ENCODE measurements at places on chromosomes 6 and 20.

- DNase-seq = no peak
Observed at GRCh38 chr6:48889429-48889828, 573.6 kb downstream of the MMUT start.

DNA sequence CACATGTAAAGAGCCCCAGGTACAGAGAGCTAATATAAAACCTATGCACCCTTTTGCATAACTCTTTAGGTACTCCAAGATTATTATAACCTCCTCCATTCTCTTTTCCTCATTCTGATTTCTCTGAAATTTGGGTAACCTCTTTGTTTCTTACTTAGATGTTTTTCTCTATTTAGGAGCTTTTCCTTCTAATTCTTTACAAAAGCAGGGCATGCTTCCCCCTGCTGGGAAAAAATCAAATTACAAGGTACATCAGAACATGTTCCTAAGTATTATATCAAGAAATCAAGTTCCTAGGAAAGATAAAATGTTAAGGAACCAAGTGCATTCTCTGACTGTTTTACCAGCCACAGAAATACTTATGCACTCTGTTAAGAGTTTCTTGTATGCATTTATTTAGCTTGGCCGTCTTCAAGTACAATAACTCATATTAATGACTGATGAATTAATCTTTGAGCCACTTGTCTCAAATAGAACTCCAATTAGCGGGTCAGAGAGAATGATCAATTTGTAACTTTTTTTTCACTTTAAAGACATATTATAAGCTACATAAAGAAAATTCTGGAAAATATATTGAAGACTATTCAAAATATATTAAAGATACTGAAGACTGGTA, 2.1 kb downstream of the KHDRBS2 start:
- no peak for DNase-seq

GRCh38 chr20:46438156-46438750, 31.8 kb upstream of the ELMO2 start:
- peak; percentile 40 for DNase-seq

DNA sequence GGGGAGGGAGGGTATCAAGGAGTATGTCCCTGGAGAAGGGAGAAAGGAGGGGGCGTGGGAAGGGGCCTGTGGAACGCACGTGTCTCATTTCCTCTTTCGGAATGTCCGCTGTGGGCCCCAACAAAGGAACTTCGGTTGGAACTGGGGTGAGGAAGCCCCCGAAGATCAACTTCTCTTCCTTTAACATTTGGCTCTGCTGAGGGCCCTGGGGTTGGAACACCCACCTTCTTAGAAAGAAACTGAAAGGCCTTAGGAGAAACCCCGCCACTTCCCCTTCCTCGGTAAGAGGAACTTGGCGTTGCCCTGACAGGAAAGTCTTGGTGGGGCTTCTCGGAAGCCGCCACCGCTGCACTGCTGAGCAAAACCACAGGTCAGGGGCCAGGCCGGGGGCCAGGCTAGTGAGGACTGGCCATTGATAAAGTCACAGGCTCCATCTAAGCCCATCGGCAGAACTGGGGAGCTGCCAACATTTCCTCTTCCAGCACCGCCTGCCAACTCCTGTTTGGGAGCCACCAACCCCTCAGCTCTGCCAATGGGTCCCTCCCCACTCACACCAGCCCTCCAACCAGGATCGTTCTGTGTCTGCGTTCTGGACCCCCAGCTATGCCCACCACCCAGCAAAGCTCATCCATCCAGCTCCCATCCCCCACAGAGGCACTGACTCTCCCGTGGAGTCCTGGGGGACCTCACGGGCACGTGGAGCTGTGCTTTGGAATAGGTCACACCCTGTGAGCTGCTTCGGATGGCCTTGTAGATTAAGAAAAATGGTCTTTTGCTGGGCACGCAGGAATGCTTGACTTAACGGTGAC, 44.8 kb downstream of the FGD2 start:
- no peak for DNase-seq

GRCh38 chr20:43689165-43689564, 22.3 kb downstream of the MYBL2 start:
- DNase-seq = no peak

DNA sequence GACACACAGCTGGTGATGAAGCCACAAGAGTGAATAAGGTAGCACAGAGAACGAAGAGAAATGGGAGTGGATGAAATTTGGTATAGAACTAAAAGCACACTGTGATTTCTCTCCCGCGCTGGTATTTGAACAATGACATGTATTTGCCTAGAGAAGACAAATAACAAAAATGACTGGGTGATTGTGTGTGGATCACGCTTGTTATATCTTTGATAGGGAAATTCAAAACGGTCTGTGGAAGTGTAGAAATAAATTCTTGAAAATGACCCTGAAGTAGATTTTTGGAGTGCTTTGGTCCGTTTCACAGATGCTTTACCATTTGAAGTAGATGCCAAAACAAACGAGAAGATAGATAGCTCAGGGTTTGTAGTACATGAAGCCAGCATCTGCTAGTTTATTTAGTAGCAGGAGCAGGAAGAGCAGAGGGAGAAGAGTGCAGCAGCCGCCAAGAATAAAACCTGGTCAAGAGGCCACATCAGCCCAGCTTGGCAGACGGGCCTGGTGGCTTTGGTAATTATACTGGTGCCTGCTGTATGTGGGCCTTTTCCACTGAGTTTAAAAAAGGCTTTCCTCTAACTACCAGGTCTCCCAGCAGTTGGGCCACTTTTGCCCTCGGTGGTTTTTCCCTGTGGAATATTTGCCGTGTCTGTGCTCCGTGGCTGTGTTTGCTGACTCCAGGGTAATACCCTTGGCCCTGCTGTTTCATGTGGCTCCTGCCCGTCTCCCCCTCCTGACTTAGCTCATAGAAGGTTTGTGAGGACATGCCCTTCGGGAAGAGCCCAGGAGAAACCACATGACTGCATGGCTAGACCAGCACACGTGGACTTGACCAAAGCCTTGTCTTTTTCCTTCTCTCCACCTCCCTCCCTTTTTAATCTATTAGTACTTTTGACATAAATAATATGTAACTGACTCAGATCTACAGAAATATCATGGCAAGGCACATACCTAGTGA, 294.0 kb downstream of the SOX4 start:
- no peak for DNase-seq

DNA sequence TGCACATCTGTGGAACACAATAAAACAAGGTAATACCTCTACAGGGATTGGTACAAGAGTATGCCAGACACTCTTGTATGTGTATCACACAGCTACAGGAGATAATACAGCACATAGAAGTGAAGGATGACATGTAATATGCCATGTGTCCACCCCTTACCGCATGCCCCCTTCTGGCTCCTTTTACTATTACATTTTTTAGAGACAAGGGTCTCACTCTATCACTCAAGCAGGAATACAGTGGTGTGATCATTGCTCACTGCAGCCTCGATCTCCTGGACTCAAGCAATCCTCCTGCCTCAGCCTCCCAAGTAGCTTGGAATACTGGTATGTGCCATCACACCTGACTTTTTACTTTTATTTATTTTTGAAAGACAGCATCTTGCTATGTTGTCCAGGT, 4.2 kb upstream of the NCR3 start:
- DNase-seq = peak; percentile 33

GRCh38 chr20:47814632-47815415, 29.5 kb upstream of the SULF2 start:
- DNase-seq = no peak

- no peak for DNase-seq
Observed at GRCh38 chr20:36812594-36813463, 39.3 kb upstream of the DSN1 start.

DNA sequence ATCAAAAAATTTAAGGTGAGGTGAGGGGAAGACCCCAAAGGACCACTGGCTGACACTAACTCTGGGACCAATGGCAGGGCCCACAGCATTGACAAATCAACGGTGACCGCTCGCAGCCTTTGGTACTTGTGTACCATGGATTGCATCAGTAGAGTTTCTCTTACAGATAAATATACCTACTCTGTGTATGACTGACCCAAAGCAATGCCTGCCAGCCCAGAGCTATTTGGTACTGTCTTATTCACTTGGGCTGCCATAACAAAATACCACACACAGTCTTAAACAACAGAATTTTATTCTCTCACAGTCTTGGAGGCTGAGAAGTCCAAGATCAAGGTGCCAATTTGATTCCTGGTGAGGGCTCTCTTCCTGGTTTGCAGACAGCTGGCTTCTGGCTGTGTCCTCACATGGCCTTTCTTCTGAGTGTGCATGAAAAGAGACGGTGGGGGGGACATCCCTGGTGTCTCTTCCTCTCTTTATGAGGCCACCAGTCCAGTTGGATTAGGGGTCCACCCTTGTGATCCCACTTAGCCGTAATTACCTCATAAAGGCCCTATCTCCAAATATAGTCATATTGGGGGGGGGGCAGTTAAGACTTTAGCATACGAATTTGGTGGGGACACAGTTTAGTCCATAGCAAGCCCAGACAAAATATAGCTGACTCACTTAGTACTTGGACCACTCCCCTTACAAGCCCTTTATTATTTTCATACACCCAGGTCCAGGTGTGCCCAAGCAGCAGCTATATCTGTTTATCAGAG, 336.3 kb downstream of the CD83 start:
- DNase-seq = no peak

DNA sequence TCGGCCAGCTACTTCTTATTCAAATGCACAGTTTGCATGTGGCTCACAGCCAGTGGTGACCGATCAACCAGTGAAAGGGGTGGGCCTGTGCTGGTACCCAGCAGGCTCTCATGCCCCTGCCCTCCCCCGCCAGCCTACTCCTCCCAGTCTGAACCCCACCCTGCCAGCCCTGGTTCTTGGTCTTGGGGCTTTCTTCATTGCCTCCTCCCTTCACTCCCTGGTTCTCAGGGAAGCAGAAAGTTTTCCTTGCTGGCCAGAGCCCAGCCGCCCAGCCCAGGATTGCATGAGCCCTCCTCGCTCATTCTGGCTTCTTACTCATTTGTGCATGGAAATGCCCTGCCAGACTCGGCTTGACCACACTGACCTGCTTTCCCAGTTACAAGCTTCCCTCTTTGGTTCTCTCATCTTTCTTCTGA, 40.8 kb downstream of the KCNK17 start:
- no peak for DNase-seq

- no peak for DNase-seq
Observed at GRCh38 chr20:60454491-60454890, 496.3 kb downstream of the CDH26 start.

DNA sequence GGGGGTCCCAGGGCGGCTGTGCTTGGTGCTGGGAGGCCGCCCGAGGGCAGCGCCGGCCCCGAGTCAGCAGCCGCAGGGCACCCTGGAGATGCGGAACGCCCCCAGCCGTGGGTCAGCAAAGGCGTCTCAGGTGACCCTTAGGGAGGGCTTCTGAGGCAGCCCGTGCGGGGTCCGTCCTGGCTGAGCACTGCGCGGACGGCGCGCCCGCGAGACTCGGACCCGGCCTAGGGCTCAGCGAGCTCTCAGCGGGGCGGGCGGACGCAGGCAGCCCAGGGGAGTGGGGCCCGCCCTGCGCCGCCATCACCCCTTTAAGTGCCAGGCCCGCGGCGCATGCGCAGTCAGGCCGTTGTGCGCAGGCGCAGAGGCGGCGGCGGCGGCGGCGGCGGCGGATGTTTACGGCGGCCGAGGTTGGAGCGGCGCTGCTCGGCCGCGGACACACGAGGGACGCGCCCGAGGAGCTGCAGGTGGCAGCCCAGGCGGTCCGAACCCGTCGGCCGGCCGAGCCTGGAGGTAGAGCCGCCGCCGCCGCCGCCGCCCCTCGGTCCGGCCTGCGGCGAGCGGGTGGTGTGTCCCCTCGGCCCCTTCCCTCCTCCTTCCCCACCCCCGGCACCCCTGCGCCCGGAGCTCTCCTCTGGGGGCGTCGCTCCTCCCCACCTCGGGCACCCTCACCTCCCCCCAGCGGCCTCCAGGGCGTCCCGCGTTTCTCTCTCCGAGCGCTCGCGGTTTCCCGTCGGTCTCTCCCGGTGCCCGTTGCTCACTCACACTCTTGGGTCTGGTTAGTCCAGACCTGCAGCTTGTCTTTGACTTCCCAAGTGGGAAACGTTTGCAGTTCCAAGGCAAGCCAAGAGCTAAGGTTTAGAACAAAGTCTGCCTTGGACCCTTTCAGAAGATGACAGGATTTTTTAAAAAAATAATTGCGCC, at the start of gene PCMTD2:
TSS of gene PCMTD2 (plus strand) at position 388 of the 921 bp plus-strand sequence. CDS start 4,218 bp downstream, outside the sequence.
- DNase-seq = peak; percentile 91

- DNase-seq = no peak
Observed at GRCh38 chr6:111411978-111412566, 70.9 kb downstream of the REV3L start.

- DNase-seq = peak; percentile 86
Observed at GRCh38 chr6:166673309-166673708, 46.3 kb upstream of the RPS6KA2 start.

- DNase-seq = no peak
Observed at GRCh38 chr20:54174457-54175175, 830 bp upstream of the CYP24A1 start.

GRCh38 chr20:51091406-51092195, 68.7 kb upstream of the KCNG1 start:
- DNase-seq = no peak

DNA sequence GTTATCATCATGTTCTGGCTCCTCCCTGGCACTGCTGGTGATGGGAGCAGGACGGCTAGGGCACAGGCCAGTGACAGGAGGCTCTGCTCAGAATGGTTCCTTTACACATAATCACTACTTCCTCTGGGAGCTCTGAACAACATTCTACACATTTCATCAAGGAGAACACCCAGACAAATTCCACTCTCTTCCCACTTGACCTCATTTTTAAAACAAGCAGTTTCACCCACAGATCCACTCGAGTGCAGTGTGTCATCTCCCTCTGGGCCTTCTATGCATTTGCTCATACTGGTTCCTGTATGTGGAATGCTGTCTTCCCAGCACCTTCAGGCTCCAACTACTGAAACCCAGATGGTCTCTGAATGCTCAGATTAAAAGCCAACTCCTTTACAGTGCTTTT, 84.8 kb downstream of the ELOVL5 start:
- no peak for DNase-seq

DNA sequence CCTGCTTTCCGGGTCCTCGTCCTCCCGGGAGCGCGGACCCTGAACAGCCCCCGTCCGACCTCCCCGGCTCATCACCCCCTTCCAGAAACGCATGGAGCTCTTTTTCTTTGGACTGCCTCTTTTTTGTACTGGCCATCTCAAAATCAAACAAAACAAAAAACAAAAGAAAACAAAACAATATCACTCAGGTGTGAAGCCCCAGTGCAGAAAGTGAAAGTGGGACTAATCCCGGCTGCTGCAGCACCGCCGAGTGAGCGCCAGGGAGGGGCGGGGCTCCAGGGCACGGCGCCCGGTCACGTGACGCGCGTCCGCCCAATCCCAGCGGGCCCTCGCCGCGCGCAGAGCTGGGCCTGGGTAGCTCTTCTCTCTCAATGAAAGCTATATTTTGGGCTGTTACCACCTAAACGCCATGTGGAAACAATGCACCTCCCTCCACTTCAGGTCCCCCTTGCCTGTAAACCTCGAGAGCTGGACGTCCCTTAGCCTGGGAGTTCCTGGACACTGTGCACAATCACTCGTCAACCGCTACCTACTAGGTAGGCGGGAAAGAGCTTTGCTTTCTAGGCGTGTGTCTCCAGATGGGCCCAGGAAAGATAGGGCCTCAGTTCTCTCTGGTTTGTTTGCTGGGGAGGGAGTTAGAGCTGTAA, 93.7 kb upstream of the PRDM1 start:
- DNase-seq = peak; percentile 84

DNA sequence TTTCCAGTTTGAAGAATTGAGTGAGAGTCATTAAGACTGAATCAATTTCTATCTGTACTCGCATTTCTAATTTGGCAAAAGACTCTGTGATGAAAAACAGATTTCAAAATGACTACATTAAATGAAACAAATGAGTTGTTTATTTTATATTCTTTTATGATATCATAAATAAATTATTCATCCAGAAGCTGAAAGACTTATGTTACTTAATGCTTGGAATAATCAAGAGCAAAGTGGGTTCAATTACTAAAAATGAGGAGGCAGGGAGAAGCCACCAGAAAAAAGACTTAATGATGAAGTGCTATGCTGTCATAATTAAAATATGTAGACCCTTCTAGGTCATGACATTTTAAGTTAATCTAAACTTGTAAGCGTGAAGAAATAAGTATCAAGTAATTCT, 130.6 kb upstream of the FERMT1 start:
- DNase-seq = no peak

Data from BE2C (cell line).